ENCODE measurements at places on chromosomes 1 and 21.

GRCh38 chr1:229133811-229134210 is 137.1 kb upstream of the RAB4A start:
- no peak for DNase-seq

DNA sequence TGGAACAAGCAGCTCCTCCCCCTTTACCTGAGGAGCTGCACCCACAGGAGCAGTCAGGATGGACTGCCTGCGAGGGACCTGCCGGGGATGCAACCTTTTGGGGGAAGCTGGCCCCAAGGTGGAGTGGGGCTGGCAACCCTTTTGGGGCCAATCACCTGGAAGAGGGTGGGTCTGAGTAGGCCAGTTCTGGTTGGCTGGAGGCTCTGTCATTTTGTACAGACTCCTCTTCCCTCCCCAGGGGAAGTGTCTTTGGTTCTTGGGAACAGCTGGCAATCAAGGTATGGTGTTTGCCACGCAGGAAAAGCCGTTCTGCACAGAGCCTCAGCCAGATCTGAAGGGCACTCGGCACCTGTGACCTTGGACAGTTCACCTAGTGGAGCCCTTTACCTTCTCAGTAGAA is 280 bp upstream of the A3GALT2 start:
- no peak for DNase-seq

DNA sequence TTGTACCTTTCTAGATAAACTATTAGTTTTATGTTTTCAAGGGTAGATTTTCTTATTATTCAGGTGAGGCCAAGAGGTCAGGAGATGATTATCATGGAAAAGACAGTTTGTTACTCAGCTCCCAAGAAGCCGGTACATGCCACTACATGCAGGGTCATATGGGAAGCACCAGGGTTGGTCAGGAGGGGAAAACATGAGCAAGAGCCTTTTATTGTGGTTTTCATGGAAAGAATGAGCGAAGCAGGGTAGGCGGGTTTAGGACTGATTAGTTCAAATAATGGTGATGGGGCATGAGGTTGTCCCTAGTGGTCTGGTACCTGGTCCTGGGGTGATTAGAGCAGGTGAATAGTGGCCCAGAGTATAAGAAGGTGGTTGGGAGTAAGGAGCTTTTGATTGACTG is 189.9 kb downstream of the APP start:
- DNase-seq, result no peak

DNA sequence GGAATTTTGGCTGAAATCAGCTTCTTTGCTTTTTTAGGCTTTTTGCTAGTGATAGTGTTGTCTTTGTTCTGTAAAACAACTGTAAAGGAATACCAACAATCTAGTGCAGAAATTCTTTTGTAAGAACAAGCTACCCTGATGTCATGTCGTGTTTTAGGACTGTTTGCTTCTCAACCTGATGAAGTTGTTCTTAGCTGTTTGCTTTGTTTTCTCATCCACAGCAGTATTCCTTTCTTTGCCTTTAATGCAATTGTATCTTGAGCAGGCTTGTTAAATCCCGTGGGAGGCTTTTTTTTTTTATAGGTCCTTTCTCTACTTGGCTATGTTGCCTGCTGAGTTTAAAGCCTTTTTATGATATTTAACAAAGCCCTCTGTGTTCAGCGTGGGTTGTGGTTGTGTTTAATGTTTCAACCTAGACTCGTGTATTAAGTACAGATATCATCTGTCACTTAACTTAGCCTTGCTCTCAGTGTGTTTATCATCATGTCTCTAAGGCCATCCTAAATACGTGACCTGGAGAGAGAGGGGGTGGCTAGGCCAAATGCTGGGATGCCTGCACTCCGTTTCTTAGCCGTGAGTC is 31.6 kb downstream of the ADARB1 start:
- DNase-seq, result no peak

DNA sequence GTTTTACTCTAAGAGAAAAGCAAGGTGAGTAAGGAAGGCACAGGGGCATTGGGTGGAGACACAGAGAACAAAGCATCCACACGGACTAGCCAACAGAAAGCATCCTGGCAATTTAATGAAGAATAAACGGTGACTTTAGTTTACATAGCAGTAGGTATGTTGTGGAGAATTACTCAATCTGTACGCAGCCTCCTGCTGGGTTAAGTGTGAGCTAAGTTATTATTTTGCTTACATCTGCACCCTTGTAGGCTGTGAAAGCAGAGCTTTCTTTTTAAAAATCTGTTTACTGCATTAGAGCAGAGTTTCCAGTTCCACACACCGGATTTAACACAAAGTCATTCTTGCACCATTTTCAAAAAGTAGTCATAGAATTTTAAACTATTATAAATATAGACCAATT is 144.5 kb downstream of the AKT3 start:
- no peak for DNase-seq

DNA sequence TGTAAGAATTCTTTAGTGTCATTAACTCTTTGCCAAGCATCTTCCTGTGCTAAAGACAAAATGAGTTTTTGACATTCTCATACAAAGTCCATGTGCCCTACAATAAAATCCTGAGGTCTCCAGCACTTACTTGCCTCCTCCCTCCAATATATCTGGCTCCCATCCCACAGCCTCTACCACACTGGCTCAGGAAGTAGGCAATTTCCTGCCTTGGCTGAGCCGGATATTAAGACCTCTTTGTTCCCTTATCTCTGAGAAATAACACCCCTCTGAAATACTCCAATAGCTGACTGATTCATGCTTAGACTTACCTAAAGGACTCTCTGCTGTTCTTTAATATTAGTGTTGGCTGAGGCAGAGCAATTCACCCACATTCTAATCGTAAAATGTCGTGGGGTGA is 37.6 kb upstream of the GORAB start:
- no peak for DNase-seq

GRCh38 chr1:67787746-67788145 is 45.5 kb downstream of the GNG12 start:
- no peak for DNase-seq

- no peak for DNase-seq
Measured at GRCh38 chr21:36126621-36127110, 8.2 kb upstream of the CBR3 start.

DNA sequence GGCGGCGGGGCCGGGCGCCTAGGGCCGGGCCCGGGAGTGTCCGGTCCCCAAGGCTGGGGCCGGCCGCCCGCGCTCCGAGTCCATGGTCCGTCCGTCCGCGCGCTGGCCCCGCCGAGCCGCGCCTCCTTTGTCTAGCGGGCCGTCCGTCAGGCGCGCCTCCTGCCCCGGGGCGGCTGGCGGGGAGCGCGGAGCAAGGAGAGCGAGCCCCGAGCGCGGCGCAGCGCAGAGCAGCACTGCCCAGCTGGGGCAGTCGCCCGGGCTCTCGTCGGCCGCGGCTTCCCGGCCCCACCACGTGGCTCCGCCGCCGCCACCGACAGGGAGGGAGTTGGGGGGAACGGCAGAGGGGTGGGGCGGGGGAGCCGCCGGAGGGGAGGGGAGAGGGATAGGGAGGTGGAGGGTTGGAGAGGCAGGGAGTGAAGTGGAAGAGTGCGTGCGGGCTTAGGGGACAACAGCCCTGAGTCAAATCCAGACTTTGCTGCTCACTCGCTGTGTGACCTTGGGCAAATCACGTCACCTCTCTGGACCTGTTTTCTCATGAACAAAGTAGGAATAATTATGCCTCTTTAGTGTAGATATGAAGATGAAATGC is at the start of gene NKAIN1:
TSS of gene NKAIN1 (minus strand) at position 235 of the 589 bp plus-strand sequence. CDS start 340 bp downstream, outside the sequence.
- DNase-seq, result no peak

- DNase-seq, result peak; percentile 23
Measured at GRCh38 chr1:18957136-18957521, 653 bp upstream of the IFFO2 start.

All from stimulated activated CD8-positive, alpha-beta memory T cell treated with anti-CD3 and anti-CD28 coated beads, Interleukin-7, amount 100 ng/mL, for 4 hours (primary cell).